HFFc6 (cell line): ENCODE measurements at places on chromosomes 16 and 17. TPM values are rescaled to one million over a fixed set of nuclear protein-coding genes. Genes with fewer than 3 reads are reported as not detected.

DNA sequence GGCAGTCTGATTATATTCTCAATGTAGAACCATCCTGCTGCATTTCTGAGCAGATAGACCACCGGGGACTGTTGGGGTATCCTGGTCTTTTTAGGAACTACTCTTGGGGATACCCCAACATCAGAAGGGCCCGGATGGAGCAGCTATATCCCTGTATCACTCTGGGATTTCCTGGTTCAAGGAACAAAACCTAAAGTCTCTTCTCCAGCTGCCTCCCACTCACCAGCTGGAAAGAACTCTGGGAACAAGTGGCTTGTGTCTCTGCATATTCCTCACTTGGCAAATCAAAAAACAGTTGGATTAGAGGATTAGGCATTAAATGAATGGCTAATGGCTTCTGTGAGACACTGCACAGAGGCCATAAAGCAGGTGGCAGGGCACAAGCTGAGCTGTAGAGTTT lies 62.3 kb upstream of the HS3ST2 start:
- DNase-seq, result no peak

SLFN14 gene
- not detected in 2 replicates for total RNA-seq

- DNase-seq, result peak; percentile 93
These were observed 5.9 kb downstream of the CORO7 start for GRCh38 chr16:4410335-4411075.

CDRT4 gene
- total RNA-seq, result 0.53 to 2.5 TPM (median 2.2 TPM) in 3 replicates

- DNase-seq, result no peak
These were observed 42.9 kb downstream of the SYT17 start for GRCh38 chr16:19210968-19211367.

DNA sequence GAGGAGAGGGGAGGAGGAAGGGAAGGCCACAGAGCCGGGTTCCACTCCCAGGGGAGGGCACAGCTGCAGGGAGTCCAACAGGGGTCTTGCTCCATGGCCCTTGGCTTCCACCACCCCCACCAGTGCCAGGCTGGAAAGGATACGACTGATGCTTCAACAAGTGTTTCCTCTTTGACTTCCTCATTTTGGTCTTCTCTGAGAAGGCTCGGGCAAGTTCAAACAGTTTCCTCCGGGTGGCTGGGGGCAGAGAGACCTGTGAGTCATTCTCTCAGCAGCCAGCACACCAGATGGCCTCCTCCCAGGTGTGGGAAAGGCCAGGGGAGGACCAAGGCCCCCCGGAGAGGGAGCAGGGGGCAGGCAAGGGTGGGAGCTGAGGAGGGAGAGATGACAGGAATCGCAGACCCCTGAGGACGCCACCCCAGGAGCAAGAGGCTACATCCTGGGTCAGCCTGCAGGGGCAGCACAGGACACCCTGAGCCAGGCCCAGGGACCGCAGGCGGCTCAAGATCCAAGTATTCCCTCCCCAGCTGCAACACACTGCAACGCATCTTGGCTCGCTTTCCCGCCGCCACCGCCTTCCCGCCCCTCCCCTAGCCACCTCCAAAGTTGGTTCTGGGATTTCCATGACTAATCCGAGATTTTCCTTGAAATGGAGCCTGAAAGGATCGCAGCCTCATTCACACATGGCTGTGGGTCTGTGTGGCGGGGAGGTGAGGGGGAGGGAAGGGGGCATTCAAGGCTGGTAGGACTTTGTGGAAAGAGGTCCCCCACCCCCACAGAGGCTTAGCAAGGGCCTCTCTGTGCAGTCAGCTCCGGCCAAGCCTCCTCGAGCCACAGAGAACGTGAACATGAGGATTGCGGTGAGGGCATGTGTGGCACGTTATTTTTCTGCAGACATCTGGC lies 18.4 kb upstream of the MRPS23 start:
- peak; percentile 83 for DNase-seq

KCNH4 gene
- not detected in 3 replicates for total RNA-seq

GRCh38 chr16:66002601-66003000 lies 363.9 kb upstream of the CDH5 start:
- DNase-seq, result no peak

DNA sequence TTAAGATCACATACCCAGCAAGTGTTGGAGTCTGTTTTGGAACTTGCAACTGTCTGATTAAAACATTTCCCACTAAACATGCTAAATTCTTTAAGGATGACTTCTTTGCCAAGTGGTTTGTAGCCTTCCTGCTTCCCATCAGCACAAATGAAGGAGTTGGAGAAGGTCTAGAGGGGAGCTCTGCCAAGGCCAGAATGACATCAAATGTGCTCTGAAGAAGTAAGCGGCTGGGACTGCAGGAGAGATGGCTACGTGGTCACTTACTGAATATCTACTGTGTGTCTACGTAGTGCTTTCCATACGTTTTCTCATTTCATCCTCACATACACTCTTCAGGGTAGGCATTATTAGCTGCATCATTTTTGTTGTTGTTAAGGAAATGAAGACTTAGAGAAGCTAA lies 135.7 kb upstream of the NLRP1 start:
- no peak for DNase-seq

SYNRG gene
- 34.8 and 35.9 TPM in 2 replicates for total RNA-seq
